Activated T-cell treated with anti-CD3 and anti-CD28 coated beads for 4 hours (primary cell): ENCODE measurements at places on chromosomes 12 and 14.

DNA sequence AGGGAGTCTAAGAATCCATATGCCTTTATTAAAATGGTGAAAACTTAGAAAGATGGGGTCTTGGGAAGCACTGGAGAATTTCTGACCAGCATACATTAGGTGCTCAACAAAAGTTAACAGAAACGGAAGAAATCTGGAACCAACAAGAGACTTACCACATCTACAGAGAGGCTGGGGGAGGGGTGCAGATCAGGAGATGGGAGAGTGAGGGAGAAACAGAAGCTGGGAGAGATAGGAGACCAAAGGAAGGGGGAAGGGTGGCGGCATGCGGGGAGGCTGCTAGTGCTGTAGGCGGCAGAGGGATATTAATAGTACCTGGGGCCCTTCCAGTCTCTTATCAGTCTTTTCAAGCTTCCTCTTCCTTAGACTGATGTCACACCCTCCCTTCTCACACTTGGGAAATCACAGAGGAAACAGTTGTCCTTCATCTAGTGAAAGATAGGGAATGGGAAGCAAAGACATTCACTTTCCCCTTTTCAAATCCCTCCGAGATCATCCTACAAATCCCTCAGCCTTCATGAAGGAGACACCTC is 18.1 kb downstream of the ZBTB39 start:
- DNase-seq = no peak

DNA sequence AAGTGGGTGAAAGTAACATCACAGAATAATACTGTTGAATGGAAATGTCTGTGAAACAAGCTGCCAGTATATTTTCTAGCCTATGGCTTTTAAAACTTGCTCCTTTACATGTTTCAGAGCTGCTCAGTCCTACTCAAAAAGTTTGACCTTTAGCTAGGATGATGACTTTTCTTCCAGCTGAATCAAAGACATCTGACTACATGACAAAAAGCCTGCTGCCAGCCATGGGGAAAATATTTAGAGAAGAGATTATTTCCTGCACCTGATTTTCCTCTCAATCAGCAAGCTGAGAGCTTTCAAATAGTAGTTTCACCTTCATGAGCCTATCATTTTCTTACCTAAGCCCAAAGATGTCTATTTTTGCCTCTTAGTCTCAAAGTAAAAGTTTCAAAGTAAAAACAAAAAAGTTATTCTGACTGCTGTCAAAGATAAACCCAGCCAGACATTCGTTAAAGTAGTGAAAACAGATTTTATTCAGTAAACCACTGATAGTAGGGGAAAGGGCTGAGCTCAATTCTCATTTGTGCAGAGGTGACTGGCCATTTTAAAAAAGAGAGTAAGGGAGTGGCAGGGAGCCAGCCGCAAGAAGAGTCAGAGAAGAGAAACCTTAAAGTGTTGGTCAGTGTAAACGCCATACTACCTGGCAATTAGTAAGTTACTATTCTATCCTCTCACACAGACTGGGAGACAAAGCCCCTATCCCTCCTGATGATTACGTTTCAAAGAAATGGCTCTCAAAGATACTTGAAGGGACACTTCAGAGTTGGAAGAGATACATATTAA is 2.2 kb downstream of the ATP6V1D start:
- no peak for DNase-seq

DNA sequence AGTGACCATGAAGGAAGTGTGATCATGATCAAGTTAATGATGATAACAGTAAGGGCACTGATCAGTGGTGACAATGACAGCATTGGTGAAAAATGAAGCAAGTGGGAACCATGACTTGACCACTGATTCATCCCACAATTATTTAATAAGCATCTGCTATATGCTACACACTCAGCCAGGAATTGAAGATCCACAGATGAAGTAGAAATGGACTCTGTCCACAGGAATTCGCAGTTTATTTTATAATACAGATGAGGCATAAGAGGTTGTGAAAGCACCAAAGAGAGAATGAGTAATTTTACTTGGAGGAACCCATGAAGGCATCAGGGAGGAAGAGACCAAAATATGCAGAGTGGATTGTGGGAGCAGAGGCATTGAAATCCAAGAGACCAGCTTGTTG is 33.8 kb upstream of the SMUG1 start:
- no peak for DNase-seq

DNA sequence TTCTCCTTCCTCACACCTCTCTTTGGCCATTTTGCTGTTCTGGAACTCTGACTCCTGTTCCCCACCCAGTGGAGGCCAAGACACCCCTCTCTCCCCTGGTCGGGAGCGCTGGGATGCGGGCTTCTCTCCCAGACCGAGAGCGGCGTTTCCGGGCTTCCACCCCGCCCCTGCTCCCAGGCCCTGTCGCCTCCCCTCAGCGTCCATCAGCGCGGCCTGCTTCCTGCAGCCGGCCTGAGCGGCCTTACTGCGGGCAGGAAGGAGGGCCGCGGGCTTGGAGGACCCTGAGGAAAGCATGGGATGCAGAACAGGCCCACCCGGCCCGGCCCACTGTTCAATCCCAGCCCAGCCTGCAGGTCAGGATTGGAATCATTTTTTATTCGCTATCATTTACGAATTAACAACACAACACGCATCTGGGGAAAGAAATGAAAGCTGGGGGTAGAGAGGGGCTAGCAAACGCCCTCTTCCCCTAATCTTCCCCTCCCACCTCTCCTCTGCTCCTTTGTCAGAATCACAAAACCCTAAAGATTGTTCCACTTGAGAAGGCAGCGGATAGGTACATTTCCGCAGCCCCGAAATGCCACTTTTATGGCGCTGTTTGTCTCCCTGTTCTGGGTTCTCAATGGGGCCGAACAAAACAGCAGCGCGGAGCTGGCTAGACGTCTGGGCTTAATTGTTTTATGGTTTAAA is 3.8 kb upstream of the HOXC8 start:
- DNase-seq = no peak

DNA sequence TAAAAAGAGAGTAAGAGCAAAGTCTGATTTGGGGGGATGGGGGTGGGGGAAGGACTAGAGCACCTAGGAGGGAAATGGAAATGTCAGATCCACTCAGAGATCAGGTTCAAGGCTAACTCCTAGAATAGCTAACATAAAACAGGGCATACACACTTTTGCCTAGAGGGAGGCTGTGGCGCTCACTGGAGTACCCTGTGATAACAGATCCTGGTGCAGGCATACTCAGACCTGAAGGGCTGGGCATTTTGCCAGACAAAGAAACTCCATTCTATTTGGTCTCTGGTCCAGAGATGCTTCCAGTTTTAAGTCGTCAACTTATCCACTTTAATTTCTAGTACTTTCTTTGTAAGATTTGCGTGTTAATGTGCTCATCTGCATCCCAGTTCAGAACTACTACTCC is 5.8 kb downstream of the CTDSP2 start:
- no peak for DNase-seq

GRCh38 chr12:42482041-42482747 is 107.4 kb downstream of the PRICKLE1 start:
- DNase-seq = no peak

GRCh38 chr12:41045509-41045908 is 142.6 kb upstream of the PDZRN4 start:
- no peak for DNase-seq

DNA sequence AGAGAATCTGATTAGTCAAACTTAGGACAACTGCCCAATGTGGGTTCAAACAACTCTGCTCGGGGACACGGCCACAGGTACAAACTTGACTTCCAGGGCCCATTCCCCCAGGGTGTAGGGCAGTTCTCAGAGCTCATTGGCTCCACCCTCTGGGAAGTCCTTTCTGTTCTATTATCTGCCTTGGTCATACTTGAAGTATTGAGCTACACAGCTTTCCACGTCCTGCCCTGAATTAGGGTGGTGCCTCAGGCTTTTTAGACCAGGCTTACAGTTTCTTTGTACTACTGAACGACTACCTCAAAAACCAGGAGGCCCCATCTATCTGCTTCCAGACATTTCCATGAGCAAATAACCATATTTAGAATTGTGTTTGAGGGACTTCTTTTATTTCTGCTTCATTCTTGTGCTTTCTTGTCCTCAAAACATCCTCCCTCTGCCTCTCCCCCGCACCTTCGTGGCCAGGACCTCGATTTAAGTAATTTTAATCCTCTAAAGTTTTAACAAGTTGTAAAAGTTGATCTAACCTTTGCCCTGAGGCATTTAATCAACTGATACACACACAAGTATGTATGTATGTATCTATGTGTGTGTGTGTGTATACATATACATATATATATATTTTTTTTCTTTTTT is 281.7 kb upstream of the AMIGO2 start:
- DNase-seq = peak; percentile 40

- no peak for DNase-seq
Measured at GRCh38 chr12:131383291-131383690, 327.6 kb upstream of the SFSWAP start.

GRCh38 chr14:95157048-95157326 is 342 bp downstream of the DICER1 start:
- DNase-seq = no peak

DNA sequence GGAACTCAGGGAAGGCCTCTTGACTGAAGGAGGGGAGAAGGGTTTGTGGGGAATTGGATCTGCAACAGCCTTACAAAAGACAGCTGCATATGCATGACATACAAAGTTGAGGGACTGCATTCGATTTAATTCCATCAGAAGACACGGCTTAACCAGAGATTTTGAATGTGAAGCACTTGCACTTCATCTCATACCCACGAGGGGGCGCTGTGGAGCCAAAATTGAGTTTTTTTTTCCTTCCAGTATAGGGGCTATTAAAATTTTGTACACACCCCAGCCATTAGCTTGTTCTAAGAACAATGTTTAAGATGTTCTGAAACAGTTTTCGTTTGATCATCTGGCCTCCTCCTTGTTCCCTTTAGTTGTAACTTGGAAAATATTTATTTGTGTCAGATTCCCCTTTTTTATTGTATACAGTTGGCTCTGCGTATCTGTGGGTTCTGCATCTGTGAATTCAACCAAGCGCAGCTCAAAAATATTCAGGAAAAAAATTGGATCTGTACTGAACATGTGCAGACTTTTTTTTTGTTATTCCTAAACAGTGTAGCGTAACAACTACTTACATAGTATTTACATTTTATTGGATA is 1.6 kb downstream of the SUDS3 start:
- DNase-seq = peak; percentile 74

DNA sequence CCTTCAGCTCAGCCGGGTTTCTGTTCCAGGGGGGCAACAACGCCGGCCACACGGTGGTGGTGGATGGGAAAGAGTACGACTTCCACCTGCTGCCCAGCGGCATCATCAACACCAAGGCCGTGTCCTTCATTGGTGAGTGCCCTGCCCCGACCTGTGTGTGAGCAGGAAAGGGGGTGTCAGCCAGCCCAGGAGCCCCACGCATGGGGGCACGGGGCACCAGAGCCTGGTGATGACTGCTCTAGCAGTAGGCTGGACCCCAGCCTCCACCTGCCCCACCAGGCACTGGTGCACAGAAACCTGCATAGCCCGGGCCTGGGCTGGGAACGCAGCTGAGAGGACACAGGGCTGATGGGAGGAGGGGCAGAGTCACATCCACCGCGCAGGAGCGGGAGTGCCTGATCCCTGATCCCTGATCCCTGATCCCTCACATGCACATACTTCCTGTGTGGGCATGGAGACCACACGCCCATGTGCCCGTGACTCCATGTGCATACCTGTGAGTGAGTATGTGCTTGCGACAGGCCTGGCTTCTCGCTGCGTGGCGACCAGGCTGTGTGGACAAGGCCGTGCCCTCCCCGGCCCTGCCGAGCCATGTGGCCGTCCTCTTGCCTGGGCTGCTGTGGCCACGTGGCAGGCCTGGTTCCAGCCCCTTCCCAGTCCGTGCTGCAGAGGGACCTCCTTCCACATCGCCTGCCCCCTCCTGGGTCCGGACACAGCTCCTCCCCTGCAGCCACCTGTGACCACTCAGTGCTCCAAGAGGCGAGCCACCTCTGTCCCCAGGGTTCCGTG is 11.2 kb downstream of the ADSS1 start:
- no peak for DNase-seq

DNA sequence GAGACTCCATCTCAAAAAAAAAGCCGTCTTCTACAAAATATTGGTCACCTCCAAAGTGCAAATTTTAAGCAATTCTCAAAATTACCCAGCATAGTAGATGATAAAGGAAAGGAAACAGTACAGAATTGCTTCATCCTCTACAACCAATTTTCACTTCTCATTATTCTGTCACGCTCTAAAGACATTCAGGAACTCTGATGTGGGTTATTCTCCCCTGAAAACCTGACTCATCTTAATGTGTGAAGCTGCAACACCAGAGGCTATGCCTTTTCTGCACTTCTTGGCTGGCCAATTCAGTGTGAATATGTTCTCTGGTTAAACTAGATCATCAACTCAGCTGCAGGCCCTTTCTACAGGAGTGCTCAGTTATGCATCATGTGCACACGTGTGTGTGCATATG is 11.0 kb downstream of the PTGER2 start:
- no peak for DNase-seq

DNA sequence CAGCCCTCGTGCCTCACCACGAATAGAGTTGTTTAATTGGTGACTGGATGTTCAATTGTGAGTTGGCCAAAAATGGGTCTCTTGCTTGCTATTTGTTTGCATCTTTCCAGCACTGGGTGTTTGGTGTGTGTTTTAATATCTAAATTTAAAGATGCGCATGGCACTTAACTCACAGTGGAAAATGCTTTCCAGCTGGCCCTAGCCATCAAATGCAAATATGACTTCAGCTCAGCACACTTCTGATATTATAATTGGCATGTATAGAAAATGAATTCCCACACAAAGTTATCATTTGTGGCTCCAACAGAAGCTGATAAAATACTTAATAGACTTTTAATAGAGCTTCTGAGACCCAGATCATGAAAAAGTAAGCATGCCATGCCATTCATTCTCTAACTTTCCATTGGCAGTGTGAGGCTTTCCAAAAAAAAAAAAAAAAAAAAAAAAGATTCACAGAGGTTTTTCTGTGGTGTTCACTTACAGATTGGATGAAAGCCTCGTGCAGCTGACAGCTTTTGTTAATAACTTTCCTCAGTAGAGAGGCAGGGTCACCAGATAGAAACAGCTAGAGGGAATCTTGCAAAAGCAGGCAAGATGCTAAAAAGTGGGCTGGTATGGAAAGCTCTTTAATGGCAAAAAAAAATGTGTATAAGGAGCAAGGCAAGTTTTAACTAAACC is 425.2 kb downstream of the GALC start:
- DNase-seq = no peak

DNA sequence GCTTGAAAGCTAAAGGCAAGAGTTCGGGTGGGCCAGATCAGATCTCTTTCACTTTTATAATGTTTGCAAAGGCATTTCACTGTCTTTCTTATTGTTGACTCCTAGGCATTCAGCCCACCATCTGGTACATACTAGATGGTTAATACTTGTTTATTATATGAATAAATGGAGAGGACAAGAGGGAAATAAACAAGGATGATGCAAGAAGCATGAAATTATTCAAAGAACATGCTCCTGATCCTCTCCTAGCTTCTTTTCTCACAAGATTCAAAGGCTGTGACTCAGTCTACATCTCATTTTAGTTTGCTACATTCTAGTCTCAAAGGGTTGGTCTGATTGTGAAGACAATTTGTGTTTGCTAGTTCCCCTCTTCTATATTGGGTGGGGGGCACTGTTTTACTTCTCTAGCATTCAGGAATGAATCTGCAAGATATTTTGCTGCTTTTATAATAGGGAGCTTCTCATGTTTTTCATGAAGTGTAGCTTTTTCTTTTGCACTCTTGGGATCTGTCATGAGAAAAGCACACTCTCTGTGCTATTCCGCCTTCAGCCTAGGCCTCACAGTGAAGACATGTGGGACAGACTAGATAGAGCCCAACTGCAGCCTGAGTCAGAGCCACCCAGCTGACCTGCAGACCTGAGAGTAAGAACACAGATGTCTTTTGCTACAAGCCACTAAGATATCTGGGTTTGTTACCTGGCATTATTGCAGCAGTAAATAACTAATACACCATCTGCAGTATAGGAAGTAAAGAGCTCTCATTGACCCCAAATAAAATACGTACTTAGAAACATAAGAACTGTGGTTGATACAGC is 65.7 kb downstream of the PTHLH start:
- no peak for DNase-seq

- no peak for DNase-seq
Measured at GRCh38 chr14:68981539-68981976, 2.5 kb upstream of the ACTN1 start.
